ENCODE measurements at places on chromosomes 1 and 21.

- no peak for DNase-seq
Observed at GRCh38 chr1:205279986-205280385, 41.6 kb downstream of the NUAK2 start.

- DNase-seq: no peak
Observed at GRCh38 chr21:37757606-37758376, 158.5 kb downstream of the KCNJ6 start.

- no peak for DNase-seq
Observed at GRCh38 chr21:37766129-37766528, 150.1 kb downstream of the KCNJ6 start.

DNA sequence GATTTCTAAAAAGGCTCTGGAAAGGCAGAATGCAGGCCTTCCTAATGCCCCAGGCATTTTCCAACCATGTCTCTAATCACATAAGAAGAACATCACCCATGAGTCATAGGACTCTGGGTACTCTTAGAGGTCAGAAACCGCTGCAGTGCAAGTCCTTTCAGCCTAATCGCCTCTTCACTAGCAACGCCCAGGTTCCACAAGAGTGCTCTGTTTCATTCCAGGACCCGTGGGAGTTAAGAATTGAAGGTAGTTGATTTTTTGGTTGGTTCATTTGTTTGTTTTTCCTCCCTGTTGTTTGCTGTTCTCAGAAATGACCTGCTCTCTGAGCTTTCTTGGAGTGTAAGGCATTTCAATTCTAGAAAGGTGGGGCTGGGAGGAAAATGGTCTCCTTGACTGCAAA is 123.2 kb downstream of the NR5A2 start:
- peak; percentile 48 for DNase-seq

DNA sequence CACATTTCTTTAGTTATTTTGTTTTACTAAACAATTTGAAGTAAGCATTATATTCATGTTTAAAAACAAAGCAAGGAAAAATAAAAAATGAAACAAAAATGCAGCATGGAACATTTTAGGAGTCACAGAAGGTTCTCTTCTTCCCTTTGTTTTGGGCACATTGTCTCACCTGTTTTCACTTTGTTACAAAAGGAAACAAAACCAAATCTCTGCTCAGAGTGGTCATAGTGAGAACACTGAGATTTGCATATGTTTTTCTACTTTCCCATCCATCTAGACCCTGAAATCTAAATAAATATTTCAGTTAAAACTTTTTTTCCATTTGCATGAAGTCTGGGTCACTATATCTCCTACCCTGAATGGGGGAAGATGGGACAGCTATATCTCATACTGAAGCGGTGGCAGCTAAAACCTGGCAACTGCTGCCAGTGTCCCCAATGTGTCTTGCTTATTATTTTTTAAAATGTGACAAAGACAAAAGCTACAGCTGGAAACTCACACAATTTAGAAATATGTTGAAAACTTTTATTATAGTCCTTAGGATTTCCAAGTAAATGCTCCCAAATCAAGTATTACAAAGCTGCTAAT is 3.5 kb downstream of the EXOC8 start:
- peak; percentile 39 for DNase-seq

GRCh38 chr1:26701266-26701994 is 5.6 kb downstream of the ARID1A start:
- no peak for DNase-seq

- no peak for DNase-seq
Observed at GRCh38 chr1:29505532-29506220, 269.4 kb downstream of the PTPRU start.

GRCh38 chr1:164633997-164634396 is 75.0 kb downstream of the PBX1 start:
- DNase-seq: no peak

- DNase-seq: no peak
Observed at GRCh38 chr1:26351590-26352337, 2.2 kb downstream of the CRYBG2 start.

GRCh38 chr1:154595621-154596020 is 12.4 kb downstream of the ADAR start:
- DNase-seq: no peak

GRCh38 chr1:159084867-159085266 is 8.3 kb upstream of the AIM2 start:
- no peak for DNase-seq

DNA sequence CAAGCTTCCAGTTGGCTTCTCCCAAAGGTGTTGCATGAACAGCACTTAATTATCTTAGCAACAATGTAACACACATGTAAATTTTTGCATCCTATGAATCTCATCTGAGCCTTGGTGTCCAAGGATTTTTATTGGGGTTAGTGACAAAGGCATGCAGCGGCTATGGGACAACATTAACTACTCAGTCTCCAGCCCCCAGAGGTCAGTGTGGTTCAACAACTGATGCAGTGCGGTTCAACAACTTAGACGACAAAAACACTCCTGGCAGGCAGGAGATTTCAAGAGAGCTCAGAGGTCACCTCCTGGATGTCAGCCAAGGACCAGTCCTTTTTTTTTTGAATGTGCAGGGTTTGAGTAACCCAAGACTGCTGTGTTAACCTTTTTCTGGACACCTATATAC is 77.5 kb upstream of the HMCN1 start:
- no peak for DNase-seq

GRCh38 chr1:95117207-95118066 is at the start of gene TLCD4:
TLCD4 (plus strand) TSS chr1:95117355; CDS start chr1:95143902, 26,547 bp downstream.
- DNase-seq: peak; percentile 59

GRCh38 chr1:58620259-58620658 is 43.2 kb upstream of the TACSTD2 start:
- DNase-seq: no peak

- no peak for DNase-seq
Observed at GRCh38 chr1:198879711-198880306, 241.0 kb downstream of the PTPRC start.

GRCh38 chr1:15180945-15181523 is 27.5 kb downstream of the TMEM51 start:
- no peak for DNase-seq

- no peak for DNase-seq
Observed at GRCh38 chr1:91596474-91596873, 95.8 kb downstream of the CDC7 start.

DNA sequence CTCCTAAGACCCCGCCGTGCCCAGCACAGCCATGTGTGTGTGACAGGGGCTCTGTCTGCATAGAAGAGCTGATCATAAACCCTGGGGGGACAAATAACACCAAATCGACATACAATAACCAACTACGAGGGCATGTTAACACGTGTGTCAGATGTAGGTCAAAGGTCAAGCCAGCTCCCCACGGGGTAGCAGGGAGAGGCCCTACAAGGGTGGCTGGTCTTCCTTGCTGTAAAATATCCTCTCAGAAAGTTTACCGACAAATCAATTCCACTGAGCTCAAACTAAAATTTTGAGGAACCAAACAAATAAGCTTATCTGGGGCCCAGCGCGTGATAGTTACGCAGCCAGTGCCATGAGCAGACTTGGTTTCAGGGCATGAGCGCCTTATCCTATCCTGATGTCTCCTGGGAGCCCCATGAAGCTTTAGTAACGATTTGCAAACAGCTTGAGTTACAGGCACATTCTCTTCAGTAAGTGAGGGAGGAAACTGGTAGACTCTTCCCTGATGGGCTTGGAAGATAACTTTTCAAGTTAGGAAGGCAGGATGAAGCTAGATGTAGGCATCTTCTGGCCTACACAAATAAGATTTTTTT is 2.7 kb upstream of the TMPRSS3 start:
- DNase-seq: no peak

DNA sequence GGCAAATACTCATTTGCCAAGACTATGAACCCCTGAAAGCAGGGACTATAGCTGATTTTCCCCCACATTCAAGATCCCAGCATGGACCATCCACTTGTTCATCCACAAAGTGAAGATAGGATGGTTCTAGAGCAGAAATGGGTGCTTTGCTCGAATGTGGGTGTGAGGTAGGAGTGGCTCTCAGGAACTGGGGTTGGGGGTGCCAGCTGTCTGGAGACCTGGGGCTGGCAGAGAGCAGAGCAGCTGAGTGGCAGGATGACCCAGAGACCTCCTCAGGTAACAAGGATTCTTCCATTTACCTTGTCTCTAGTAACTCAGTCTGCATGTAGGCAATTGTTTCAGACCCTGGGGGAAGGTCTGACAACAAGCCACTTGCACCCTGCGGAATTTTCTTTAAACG is 6.0 kb downstream of the S100A9 start:
- no peak for DNase-seq
